ENCODE measurements at places on chromosomes 3 and 15.

- no peak for DNase-seq
These were observed 7.3 kb downstream of the CALML4 start for GRCh38 chr15:68197661-68198437.

DNA sequence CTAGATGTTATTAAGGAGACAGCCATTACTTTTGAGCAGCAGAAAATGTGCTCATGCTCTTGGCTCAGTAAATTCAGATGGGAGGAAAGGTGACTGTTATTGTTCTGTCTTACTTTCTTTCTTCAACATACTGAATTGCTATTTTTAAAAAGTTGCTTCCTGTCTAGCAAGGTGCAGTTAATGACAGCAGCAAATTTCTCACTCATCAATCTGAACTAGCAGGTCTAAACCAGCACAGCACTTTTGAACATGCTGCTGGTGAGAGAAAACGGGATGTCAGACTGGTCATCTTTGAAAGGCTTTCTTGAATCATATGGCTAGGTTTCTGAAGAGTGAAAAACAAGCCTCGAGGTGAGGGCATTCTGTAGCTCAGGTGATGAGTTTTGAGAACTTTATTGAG is 384.7 kb downstream of the MFSD1 start:
- DNase-seq = no peak

GRCh38 chr15:83200589-83200988 is 7.0 kb downstream of the HDGFL3 start:
- no peak for DNase-seq

GRCh38 chr3:39327746-39328349 is 1.7 kb upstream of the CCR8 start:
- DNase-seq = no peak

DNA sequence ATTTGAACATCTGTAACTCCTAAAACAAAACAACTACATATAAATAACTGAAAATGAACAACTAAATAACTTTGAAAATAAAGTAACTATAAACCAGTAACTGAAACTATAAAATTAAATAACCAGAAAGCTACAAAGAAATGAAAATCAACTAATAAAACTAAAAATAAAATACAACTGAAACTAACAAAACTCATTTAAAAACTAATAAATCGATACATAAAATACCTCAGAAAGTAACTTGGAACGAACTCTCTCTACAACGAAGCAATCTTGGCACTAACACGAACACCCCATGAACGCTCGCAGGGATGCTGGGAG is 15.9 kb upstream of the LAMP3 start:
- DNase-seq = no peak

- DNase-seq = no peak
These were observed 10.3 kb downstream of the NCBP2 start for GRCh38 chr3:196931828-196932587.

DNA sequence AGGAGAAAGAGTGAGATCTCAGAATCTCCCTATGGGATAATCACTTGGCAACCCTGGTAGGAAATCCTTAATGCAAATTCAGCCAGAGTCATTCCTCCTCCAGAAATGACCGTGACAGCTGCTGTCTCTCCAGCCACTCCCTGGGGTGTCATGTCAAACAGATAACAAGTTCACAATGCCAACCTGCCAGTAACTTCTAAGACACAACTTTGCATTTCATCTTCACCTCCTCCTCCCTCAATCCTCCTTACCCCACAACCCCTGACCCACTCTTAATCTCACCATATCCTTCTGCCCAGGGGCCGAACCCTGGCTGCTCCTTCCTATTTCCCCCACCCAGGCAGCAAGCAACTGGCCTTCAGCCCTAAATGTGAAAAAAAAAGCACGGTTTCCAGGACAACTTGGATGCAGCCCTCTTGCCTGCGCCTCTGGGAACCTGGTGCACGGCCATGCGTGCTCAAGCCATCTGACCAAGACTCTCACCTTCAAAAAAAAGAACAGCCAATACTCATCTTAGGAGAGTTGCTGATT is 166.0 kb downstream of the NTRK3 start:
- DNase-seq = no peak

DNA sequence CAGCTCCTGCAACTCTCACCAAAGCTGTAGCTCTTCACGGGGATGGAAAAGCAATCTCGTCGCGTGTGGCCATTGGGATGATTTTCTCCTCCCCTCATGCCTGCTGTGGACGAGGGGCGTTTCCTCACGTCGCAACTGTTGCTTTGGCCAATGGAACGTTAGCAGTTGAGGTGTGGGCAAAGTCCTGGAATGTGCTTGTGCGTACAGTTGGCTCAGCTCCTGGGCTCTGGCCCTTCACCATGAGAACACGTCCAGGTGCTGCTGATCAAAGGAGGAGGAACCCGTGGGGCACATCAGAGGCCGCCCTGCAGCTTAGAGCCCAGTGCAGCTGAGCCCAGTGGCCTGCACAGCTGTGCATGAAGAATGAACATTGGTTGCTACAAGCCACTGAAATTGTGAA is 186.1 kb downstream of the TJP1 start:
- DNase-seq = no peak

- no peak for DNase-seq
These were observed 220.9 kb downstream of the SLC9A9 start for GRCh38 chr3:143627336-143627735.

GRCh38 chr15:82647045-82647834 is at the start of gene CPEB1:
Gene CPEB1, minus strand, starts transcription at chr15:82647363. Its CDS starts 18,904 bp downstream, at chr15:82628459.
- DNase-seq = no peak

DNA sequence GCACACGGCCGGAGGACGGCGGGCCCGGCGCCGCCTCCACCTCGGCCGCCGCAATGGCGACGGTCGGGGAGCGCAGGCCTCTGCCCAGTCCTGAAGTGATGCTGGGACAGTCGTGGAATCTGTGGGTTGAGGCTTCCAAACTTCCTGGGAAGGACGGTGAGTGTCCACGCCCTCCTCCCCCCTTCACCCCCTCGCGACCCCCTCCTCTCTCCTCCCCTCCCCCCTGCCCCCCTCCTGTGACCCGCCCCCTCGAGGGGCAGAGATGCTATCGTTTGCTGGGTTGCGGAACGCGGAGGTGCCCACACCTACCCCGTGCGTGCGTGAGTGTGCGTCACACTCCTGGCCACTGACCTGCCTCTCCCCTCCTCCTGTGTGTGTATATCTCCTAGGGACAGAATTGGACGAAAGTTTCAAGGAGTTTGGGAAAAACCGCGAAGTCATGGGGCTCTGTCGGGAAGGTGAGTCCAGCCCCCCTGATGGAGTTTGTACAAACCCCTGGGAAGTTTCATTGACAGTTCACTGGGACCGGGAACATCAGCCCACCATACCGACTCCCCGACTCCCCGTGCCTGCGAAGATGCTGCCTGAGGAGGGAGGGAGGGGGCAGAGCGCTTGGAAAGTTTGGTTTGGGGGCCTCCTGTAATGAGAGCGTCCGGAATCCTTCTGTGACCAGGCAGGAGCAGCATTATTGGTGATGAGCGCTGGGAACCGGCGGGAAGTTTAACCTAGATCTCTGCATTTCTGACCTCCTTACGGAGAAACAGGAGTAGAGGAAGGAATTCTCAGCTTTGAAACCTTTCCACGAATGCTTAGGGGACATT is 795 bp upstream of the SCAANT1 start:
- DNase-seq = peak; percentile 35

GRCh38 chr3:138455801-138456716 is 21.6 kb downstream of the ESYT3 start:
- DNase-seq = no peak

DNA sequence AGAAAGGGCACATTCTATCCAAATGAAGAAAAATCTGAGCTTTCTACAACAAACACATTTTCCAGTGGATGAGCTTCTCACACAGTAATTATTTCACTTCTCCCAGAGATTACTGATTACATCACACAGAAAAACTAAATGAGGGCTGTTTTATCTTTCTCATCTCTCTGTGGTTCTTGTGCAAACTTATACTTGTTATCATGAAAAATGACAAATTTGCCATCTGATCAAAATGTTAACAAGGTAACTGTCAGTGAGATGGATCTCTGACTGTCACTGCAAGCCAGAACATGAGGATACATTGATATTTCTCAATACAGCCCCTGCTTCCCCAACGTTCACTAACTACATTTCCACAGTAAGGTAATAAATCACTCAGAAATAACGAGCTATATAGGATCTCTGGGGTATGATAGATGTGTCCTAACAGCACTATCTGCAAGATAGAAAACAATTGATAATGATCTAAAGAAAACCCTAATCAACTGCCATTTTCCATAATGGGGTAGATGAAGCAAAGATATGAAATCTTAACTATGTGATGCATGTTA is 829.3 kb upstream of the CFAP20DC start:
- DNase-seq = no peak

DNA sequence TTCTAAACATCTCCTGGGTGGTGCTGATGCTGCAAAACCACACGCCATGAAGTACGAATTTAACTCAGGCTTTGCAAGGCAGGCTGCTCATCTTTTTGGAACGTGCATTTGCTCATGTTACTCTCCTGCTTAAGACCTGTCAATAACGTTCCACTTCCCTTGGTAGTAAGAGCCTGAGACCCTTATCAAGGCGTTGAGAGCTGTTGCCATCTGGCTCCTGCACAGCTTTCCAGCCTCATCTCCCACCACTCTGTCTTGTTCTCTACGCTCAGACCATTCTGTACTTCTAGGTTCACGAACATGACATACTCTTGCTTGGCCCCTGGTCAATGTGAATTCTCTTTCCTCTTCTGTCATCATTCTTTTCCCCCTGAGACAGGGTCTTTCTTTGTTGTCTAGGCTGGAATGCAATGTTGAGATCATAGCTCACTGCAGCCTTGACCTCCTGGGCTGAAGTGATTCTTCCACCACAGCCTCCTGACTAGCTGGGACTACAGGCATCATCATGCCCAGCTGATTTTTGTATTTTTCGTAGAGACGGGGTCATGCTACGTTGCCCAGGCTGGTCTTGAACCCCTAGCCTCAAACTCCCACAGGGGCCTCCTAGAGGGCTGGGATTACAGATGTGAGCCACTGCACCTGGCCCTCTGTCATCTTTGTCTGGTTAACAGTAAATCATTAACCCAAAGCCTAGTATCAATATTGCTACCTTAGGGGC is 202.8 kb downstream of the CADPS start:
- no peak for DNase-seq

- no peak for DNase-seq
These were observed 382.7 kb downstream of the GBE1 start for GRCh38 chr3:81378552-81379293.

DNA sequence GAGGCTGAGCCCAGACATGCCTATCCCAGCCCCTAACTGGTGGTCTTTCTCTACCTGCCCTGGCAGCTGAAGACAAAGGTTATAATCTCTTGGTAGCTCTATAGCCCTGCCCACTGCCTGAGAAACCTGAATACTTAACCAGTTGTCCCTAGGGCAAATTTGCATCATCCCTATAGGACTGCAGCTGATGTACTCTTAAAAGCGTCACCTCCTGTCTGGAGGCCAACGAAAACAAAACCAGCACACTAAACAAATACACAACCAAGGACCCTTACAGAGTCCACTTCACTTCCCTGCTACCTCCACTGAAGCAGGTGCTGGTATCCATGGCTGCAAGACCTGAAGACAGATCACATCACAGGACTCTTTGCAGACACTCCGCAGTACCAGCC is 98.0 kb downstream of the KCNAB1 start:
- DNase-seq = no peak

GRCh38 chr3:187624588-187624987 is 45.6 kb downstream of the SST start:
- no peak for DNase-seq

DNA sequence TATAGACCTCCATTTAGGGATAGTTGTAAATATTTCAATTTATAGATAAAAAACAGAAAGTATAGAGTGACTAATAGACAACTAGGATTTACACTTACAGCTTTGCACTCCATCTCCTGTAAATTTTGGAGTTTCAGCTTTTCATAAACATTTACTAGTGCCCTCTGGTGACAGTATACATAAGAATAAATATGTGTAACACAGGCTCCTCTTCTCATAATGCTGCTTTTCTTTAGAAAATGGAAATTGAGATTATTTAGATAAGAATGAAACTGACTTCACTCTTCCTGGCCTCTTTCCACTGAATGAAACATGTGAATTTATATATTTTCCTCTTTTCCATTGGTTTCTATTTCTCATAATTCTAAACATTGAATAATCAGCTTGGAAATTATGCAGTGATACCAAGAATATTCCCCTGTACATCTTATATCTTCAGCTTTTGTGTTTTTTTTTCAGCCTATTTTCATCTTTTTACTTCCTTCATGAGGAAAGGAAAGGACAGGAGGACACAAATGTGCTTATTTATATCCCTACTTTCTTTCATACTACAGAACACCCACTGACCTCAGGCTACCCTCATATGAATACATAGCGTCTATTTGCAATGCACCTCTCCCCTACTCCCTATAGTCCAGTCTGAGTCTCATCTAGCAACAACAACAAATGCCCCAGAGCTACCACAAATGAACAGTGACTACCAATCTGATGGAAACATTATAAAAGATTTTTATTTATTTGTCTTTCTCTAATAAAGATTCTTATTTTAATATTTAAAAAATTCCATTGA is 103.1 kb upstream of the CCDC39 start:
- DNase-seq = no peak

- DNase-seq = no peak
These were observed 340.1 kb upstream of the MANF start for GRCh38 chr3:51044982-51045381.

GRCh38 chr3:69697381-69697780 is 41.9 kb upstream of the MITF start:
- no peak for DNase-seq

- no peak for DNase-seq
These were observed 42.9 kb downstream of the CFAP20DC start for GRCh38 chr3:59006634-59007517.

GRCh38 chr3:193598202-193598601 is 5.2 kb downstream of the OPA1 start:
- no peak for DNase-seq

DNA sequence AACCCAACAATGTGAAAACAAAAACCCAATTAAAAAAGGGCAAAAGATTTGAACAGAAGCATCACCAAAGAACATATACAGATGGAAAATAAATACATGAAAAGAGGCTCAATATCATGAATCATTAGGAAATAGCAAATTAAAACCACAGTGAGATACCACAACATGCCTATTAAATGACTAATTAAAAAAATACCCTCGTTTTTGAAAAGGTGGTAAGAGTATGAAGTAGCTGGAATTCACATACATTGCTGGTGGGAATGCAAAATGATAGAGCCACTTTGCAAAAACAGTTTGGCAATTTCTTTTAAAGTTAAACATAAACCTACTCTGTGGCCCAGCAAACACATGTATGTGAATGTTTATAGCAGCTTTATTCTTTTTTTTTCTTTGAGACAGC is 75.8 kb downstream of the B3GNT5 start:
- DNase-seq = no peak

GRCh38 chr3:107604057-107604822 is 81.5 kb downstream of the BBX start:
- DNase-seq = no peak
